ENCODE measurements at places on chromosomes 7 and 10.
A peak's percentile ranks its signal among the peaks of the same experiment; 100 is the strongest.

DNA sequence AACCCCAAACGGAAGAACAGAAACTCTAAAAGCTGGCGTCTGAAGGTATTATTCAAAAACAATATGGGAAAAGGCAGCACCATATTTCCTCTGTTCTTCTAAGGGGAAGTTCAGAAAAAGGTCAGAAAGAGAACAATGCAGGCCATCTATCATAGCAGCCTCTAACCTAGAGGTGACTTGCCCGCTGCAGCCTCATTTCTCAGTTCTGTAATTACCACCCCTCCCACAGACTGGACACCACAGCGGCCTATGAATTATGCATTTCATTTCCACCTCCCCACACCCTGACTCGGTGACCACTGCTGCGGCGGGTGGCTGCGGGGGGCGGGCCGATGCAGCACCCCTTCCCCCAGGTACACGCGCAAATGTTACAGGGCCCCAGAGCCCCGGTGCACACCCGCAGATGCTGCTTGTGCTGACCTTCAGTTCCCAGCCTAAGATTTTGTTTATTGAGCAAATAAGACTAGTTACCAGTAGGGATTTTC is 125.5 kb downstream of the CLEC2L start:
- no peak for DNase-seq

- DNase-seq = no peak
Observed at GRCh38 chr7:50101873-50102272, 8.8 kb upstream of the ZPBP start.

- DNase-seq = no peak
Observed at GRCh38 chr7:80439894-80440821, 71.7 kb downstream of the GNAT3 start.

DNA sequence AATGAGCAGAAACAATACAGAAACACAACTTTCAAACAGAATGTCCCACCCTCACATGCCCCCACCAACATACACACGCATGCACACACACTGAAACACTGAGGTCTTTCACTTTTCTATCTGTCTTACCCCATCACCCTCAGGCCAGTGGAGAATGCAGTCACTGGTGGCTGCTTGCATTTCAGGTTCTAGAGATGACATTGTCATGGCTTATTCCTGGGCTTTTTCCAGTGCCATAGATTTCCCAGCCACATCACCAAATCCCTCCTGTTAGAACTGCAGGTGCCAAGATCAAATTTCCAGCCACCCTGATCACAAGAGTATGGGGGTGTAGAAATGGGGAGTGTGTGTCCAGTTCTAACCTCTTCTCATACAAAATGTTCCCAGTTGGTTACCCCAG is 68.4 kb downstream of the CACNA2D1 start:
- DNase-seq = no peak

DNA sequence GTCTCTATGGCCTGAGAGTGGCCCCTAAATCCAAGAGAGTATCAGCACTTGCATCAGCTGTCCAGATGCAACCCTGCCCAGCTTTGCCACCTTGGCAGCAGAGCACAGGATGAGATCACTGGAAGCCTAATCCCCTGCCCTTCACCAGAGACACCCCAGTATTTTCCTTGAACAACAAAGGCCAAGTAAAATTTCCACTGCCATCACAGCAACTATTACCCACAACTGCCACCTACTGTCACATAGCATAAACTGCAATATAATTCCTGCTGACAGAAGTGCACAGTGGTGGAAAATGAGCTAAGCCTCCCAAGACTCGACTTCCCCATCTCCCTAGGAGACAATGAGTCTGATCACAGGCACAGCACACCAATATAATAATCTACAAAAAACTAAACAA is 462.8 kb upstream of the ZWINT start:
- DNase-seq = no peak

- no peak for DNase-seq
Observed at GRCh38 chr7:74307738-74308505, 18.7 kb downstream of the CLIP2 start.

DNA sequence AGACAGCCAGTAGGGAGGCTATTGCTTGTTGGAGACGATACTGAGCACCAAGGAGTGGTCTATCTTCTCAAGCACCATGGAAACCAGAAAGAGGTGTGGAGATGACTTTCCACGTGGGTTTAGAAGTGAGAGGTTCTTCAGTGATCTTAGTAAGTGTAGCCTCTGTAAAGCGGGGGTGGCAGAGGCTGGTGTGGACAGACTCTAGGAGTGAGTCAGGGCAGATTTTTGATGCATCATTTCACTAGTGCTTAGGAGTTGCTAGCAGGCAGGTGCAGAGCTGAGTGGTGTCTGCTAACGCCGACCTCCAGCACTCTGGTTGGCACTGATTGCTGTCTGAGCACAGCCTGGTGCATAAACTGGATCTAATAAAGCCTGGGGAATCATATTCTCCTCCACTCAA is 78.4 kb upstream of the ADO start:
- DNase-seq = no peak

DNA sequence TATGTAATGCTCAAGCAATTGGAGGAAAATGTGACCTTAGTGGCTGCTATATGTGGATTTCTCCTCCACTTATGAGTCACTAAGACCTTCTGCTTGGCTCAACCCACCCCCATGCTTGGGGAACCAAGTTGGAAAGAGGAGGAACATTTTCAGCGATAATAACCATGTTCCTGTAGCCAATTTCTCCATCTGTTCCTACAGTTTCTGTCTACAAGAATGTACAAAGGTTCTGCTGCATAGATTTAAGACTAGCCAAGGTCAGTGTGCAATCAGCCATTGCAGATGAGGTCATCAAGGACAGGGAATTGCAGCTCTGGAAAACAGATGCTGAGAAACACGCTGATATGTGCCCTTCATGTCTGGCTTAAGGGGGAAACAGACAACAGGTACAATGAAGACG is 5.6 kb upstream of the NRCAM start:
- DNase-seq = no peak

DNA sequence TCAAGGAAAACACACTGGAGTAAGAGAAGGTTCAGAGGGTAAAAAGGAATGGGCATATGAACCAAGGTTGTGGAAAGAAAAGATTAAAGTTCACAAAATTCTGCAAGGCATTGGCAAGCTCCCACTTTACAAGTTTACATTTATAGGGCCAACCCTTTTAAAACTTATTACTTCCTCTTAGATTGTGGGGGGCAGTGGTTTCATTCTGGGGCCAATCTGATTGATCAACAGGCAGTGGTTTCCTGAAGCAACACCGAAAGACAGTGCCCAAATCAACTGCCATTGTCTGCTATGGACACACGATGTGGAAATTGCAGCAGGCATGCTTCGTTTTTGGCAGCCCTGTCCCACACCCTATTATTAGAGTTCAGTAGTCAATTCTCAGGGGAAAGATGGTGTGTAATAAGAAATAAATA is 154.0 kb downstream of the SGMS1 start:
- DNase-seq = no peak

DNA sequence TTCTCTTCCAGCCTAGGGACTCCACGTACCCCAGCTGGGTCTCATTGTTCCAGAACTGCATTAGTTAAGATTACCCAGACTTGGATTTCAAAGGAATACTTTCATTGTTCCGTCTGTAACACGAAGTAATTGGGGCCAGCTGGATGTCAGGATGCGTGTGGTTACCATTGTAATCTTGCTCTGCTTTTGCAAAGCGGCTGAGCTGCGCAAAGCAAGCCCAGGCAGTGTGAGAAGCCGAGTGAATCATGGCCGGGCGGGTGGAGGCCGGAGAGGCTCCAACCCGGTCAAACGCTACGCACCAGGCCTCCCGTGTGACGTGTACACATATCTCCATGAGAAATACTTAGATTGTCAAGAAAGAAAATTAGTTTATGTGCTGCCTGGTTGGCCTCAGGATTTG is 21.0 kb downstream of the LRRC17 start:
- no peak for DNase-seq

DNA sequence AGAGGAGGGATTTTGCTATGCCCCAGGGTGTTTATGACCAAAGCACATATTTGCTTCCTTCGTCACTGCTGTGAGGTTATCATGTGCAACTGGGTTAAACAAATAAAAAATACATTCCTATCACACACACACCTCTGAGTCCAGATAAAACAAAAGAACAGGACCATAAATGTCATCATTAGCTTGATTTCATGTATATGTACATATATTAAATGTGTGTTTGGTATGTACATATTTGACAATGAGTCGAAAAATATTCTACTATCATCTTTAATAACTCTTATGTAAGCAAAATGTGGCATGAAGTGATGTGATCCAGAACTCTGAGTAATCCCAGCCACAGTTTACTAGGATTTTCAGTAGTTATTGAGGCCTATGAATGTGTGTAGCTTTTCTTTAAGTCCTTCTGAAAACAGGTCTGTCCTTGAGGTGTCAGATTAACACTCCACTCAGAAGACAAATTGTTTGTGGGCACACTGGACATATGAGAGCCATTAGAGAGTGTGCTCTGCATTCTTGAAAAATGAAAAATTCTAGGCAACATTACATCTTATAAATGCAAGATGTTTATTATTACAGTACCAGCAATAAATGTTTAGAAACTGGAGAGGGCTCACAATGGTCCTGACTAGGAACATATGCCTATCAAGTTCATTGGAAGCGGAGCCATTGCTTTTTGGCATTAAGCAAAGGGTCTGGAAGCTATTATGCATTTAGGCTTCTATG is 335.1 kb upstream of the SEMA3A start:
- no peak for DNase-seq

- no peak for DNase-seq
Observed at GRCh38 chr10:24791084-24791726, 67.5 kb upstream of the ARHGAP21 start.

DNA sequence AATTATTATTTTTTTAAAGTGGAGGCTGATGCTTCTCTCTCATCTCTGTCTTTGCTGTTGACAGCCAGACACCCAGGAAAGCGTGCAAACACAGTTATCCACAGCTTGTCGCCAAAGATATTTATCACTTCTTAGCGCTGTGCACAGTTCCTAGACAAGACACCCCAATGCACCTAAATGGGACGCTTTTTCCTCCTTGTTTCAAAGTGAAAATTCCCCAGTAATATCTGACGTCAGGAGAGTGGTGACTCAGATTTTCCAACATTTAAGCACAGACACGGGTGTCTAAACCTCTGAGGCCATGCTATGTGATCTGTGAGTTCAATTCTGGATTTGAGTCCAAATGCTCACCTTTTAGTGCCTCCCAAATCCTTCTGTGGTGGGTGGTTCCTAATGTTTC is 151.6 kb downstream of the EMX2 start:
- no peak for DNase-seq

- no peak for DNase-seq
Observed at GRCh38 chr7:69739190-69739589, 140.9 kb downstream of the AUTS2 start.

DNA sequence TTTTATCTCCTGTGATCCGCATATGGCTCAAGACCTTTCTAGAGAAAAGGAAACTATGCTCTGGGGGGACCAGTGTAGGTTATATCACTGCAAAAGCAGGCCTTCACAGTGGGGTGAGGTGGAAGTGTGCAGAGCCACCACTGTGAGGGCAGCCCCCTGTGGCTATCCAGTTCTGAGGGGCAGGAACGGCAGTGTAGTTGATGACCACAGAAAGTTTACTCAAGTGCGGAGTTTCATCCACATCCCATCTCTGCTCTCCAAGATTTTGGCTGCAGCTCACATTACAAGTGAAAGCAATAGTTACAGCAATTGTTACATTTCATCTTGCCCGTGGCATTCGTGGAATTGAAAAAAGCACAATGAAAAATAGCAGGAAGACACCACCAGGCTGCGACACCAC is 345.9 kb upstream of the GALNT17 start:
- DNase-seq = no peak

DNA sequence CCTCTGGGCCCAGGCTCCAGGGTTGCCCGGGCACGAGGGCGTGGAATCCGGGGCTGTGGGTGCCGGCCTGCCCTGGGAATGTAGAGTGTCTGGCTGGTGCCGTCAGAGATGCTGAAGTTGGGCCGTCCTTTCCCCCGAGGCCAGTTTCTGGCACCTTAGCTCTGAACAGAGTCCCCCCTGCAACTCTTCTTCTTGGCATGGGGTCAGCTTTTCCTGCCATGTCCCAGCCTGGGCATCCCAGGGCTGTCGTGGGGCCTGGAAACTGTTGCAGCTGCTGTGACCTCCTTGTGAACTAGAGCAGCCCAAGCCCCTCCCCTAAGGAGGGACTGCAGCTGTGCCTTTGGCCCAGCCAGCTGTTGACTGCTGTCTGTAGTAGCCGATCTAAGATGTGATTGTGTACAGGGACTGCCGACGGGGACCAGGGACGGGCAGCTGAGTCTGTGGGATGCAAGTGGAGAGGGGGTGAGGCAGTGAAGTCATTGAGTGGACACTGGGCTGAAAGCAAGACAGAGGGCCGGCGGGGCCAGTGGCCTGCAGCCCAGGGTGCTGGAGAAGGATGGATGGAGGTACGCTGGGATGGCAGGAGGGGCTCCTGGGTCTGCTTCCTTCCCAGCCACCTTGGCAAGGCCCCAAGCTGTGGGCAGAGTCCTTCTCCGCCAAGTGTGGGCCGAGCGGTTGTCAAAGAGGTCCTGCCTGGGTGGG is 35.8 kb downstream of the GBX1 start:
- DNase-seq = no peak

DNA sequence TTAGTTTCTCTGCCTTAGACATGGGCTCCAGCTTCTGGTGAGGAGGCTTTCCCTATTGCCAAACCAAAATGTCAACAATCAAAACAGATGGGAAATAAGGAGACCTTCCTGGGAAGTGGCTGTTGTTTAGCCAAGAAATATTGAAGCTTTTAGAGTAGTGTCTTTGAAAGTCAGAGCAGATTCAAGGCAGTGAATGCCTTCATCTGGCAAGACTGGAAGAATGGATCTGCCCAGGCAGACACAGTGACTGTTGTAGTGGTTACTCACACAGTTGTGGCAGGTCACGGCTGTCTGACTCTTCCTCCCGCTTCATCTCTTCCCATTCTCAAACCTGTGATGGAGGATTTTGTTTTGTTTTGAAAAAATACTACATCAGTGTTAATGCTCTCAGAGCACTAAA is 154.1 kb upstream of the ADO start:
- DNase-seq = peak; percentile 4

DNA sequence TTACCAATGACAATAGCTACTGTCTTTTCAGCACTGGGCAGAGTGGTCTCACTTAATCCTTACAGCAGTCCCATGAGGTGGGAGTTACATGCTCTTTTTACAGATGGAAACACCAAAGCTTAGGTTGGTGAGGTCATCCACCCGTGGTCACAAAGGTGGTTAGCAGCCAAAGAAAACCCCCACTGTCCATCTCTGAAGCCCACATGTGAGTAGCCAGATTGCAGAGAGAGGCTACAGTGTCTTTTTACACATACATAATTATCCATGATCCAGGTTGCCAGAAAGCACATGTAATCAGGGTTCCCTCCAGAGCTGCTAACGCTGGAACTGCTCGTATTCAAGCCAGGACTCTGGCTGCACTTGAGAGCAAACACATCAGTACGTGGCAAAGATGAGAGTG is 24.6 kb upstream of the ANKRD2 start:
- no peak for DNase-seq

GRCh38 chr7:100789055-100789454 is 38.3 kb downstream of the EPHB4 start:
- DNase-seq = no peak

DNA sequence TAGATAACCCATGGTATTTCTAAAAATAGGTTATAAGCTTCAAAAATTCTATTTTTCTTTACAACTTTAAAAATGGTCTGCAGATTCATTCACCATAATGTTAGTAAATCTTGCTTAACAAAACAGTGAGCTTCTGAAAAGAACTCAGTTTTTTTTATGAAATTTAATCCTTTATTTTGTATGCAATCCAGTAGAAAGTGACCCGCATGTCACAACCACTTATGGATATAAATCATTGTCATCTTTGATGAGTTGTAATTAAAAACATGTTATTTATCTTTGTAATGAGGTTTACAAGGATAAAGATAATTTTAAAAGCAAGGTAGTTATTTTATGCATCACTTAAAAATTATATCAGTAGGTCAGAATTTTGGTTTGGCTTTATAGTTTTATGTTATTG is 173.5 kb upstream of the SEMA3A start:
- no peak for DNase-seq

GRCh38 chr7:107364787-107365186 is 105.1 kb upstream of the GPR22 start:
- no peak for DNase-seq

Data from activated CD8-positive, alpha-beta T cell treated with anti-CD3 and anti-CD28 coated beads, Interleukin-2, amount 10 ng/mL, durations not matched to agents 7 days and 5 days (primary cell).